ENCODE measurements at places on chromosomes 2 and 18.
A peak's percentile ranks its signal among the peaks of the same experiment; 100 is the strongest.

DNA sequence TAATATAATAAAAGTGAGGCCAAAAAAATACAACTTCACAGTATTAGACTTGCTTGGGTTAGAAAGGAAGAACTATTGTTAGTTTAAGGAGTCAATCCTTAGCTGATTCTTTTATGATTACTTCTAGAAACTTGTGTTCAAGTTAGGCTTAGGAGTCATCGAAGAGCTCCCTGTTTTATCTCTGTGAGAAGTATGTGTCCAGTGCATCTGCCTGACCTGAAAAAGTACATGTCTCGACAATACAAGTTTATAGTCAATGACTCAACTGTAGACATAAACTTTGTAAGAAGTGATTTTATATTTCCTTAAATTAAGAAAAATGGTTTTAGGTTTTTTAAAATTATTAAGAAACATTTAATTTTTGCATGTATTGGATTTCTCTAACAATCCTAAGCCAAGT is 571.2 kb downstream of the ZEB2 start:
- DNase-seq, result no peak

DNA sequence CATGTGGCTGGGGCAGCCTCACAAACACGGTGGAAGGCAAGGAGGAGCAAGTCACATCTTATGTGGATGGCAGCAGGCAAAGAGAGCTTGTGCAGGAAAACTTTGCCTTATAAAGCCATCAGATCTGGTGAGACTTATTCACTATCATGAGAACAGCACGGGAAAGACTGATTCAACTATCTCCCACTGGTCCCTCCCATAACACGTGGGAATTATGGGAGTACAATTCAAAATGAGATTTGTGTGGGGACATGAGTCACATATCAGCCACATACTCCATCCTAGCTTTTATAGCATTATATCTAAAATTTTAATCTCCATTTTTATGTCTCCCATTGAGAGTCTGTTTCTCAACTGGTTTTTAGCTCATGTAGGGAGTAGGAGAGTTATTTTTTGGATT is 45.7 kb downstream of the ICOS start:
- DNase-seq, result no peak

- no peak for DNase-seq
Measured at GRCh38 chr18:78736015-78736690, 243.5 kb upstream of the SALL3 start.

DNA sequence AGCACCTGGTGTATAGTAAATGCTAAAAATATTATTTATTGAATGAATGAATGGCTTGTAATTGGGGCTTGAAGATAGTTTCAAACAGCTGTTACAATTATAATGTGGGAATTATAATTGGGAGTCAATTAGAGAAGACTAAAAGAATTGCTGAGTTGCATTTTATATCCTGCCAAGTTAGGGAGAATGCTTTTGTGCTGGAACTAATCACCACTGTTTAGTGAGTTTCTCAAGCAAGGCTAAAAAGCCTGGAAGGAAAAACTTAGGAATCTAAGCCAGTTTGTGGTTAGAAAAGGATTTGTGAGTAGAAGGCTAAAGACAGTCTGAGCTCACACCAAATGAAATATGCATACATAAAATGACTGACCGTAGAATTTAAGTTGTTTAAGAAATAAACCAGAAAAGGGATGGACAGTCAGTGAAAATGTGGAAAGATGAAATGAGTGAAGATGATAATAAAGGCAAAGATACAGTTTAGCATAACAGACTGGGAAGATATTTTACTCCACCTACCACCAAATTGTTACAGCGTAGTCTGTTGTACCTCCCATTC is 647.7 kb upstream of the FSHR start:
- DNase-seq, result no peak

DNA sequence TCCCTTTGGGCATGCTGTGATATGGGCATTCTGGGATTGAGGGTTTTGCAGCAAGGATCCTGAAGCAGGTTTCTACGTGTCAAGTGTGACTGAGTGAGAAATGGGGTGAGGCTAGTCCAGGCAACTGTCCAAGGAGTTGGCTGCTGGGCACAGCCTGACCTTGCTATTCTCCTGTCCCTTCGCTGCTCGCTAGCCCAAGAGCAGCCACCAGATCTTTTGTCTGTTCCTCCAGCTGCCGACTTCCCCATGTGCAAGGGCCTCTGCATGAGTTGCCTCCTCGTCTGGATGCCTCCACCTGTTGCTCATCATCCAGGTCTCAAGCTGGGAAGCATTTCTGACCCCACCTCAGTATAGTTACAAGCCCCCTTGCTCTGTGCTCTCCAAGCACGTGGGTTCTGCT is 71.1 kb downstream of the DYSF start:
- DNase-seq, result no peak

- no peak for DNase-seq
Measured at GRCh38 chr2:182852801-182853200, 13.6 kb downstream of the FRZB start.

- no peak for DNase-seq
Measured at GRCh38 chr18:33097126-33097525, 324.3 kb upstream of the KLHL14 start.

GRCh38 chr18:26549263-26550094 is 1.1 kb upstream of the KCTD1 start:
- DNase-seq, result no peak

GRCh38 chr2:115294999-115295398 is 852.6 kb downstream of the DPP10 start:
- DNase-seq, result no peak

GRCh38 chr2:18971628-18972027 is 382.3 kb upstream of the NT5C1B start:
- DNase-seq, result no peak

- no peak for DNase-seq
Measured at GRCh38 chr2:189127756-189128155, 51.8 kb downstream of the COL5A2 start.

- DNase-seq, result no peak
Measured at GRCh38 chr2:12733846-12734245, 17.1 kb downstream of the TRIB2 start.

- DNase-seq, result no peak
Measured at GRCh38 chr2:100603414-100603813, 40.6 kb downstream of the PDCL3 start.

GRCh38 chr2:151040039-151040438 is 221.6 kb downstream of the RBM43 start:
- no peak for DNase-seq

DNA sequence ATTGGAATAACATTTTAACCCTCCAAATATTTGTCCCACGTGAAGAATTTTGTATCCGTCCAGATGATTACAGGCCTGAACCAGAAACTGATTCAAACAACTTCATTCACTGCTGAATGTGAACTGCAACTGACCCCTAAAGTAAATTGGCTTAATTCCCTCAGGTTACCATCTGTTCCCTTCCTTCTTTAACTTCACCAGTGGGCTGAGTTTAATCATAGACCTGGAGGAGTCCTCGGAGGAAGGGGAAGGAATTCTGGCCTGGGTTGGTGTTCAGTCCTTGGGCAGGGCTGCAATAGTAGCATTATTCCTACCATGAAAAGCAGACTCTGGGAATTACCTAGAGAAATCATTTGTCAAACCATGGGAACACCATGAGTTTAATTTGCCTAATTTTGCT is 207.4 kb downstream of the TMEM247 start:
- no peak for DNase-seq

- DNase-seq, result no peak
Measured at GRCh38 chr2:98118852-98119251, 31.9 kb downstream of the VWA3B start.

DNA sequence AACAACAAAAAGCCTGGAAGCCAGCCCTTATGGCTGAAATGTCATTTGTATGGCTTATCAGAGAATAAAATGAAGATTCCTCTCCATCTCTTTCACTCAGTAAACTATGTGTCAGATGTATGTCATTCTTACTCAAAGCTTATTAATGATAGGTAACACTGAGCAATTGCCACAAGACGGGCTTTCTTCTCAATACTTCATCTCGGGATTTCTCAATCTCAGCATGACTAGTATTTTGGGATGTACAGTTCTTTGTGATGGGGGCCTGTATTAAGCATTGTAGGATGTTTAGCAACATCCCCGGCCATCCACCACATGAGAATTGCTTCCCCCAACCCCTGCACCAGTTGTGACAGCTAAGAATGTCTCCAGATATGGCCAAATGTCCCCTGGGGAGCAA is 80.2 kb downstream of the MREG start:
- DNase-seq, result no peak

DNA sequence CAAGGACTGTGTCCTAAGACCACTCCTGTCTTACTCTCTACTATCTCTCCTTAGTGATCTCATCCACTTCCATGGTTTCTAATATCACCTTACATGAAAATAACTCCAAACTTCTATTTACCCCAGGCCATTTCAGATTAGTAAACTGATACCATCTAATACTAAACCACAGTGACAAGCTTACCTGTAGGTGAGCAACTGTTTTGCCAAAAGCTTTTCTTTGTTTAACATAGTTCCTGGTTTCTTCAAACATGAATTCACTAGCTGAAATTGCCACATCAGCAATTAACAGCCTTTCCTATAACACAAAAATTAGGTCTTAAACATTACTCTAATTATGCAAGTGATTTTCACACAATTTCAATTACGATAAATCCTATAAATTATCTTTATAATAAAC is 22.1 kb downstream of the ACADL start:
- no peak for DNase-seq

GRCh38 chr18:40939656-40940515 is 1015.1 kb upstream of the PIK3C3 start:
- no peak for DNase-seq

GRCh38 chr2:55779459-55780421 is 86.1 kb upstream of the PNPT1 start:
- DNase-seq, result no peak

GRCh38 chr2:64408031-64408430 is 45.9 kb upstream of the LGALSL start:
- no peak for DNase-seq

- no peak for DNase-seq
Measured at GRCh38 chr2:84257831-84258230, 201.2 kb downstream of the SUCLG1 start.

DNA sequence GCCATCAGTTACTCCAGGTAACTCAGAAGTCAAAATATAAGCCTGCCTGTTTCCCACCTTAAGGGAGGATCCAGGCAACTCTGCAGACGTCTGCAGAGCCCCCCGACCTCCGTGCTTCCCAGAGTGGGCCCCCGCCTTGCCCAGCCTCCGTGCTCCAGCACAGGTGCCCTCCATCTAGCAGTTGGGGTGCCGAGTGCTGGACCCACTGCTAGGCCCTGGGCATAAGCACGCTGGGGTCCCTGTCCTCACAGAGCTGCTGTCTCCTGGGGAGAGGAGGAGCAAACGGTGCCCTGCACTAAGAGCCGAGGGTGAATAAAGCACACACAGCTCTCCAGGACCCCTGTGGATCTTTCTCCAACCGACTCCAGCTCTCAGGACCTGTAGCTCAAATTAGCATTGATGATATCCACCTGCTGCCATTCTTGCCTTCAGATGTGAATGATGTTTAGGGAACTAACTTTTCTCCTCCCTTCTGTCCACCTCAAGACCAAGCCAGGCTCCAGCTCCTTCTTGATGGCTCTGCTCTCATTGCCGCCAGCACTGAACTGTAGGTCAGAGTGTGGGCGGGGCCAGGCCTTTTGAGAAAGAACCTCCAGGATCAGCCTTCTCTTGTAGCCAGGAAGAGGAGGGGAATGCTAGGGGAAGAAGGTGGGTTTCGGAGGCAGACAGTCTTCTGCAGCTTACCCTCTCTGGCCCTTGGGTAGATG is 121.2 kb downstream of the SMAD7 start:
- no peak for DNase-seq

DNA sequence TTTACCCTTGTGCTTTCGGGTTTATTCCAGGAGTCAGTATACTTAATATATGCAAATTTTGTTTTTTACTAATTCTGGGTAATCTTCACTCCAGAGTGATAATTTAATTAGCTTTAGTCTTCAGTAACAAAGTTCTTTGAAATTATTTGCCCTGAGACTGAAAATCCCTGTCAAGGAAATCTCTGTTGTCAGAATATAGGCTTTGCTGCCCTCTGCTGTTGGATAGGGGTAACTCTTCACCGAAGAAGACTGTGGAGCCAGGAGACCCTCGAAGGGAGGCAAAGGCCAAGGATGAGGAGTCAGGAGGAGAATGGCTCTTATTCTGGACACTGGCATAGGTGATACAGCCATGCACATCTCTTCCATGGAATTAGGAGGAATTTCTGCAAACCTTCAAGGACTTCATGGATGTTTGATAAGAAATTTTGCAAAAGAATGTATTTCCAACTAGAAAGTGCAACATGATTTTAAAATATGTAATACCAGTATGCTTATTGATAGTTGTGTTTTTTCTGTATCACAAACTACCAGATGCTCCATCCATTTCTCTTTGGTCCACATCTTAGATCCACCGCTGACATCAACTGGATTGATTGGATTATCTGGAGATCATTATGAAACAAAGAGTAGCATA is 182.3 kb downstream of the RDH14 start:
- peak; percentile 30 for DNase-seq

- no peak for DNase-seq
Measured at GRCh38 chr18:40056079-40056692, 1898.8 kb upstream of the PIK3C3 start.

DNA sequence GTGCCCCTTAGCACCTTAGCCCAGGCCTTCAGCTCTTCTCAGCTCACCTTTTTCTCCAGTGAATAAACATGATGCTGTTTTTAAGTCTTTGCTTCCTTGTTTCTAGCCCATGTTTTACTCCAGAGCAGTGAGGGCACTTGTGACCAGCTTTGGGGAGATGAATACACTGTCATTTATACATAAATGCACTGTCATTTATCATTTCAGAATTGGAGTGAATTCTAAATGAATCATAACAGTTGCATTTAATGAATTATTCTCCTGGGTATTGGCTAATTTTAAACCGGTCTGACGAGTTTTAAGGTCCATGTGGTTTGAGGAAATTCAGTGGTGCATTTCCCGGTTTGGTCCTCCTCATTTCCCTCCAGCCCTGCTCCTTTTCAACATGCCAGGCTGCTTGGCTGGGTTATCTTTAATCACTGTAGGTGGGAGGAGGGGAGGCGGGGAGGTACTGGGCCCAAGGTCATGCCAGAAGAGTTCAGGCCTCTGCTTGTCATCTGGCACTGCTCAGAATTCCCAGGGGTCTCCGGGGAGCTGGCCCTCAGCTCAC is 23.9 kb downstream of the PRKCE start:
- no peak for DNase-seq

- no peak for DNase-seq
Measured at GRCh38 chr2:64244037-64244416, 99.8 kb upstream of the PELI1 start.
